ENCODE measurements at places on chromosomes 11 and 22. TPM values are rescaled to one million over a fixed set of nuclear protein-coding genes. Genes with fewer than 3 reads are reported as not detected.

PSMC3 gene
- 159 TPM for total RNA-seq

RBM14 gene
- 17.3 TPM for total RNA-seq

OR52I1 gene
- total RNA-seq, result not detected

OR52K1 gene
- total RNA-seq, result not detected

OR51I1 gene
- 0.60 TPM for total RNA-seq

DRAP1 gene
- 480 TPM for total RNA-seq

RGL4 gene
- total RNA-seq, result not detected

MUC6 gene
- not detected for total RNA-seq

MISFA gene
- total RNA-seq, result 0.95 TPM

RASL10A gene
- total RNA-seq, result not detected

ADAMTS15 gene
- total RNA-seq, result 29.6 TPM

MYRF gene
- 0.16 TPM for total RNA-seq

OR5P2 gene
- not detected for total RNA-seq

MRGPRX3 gene
- not detected for total RNA-seq

SMIM35 gene
- not detected for total RNA-seq
